Effector CD8-positive, alpha-beta T cell (primary cell): ENCODE measurements at places on chromosomes 5 and 9.

- DNase-seq = no peak
Measured at GRCh38 chr5:102813740-102814139, 58.6 kb downstream of the PAM start.

DNA sequence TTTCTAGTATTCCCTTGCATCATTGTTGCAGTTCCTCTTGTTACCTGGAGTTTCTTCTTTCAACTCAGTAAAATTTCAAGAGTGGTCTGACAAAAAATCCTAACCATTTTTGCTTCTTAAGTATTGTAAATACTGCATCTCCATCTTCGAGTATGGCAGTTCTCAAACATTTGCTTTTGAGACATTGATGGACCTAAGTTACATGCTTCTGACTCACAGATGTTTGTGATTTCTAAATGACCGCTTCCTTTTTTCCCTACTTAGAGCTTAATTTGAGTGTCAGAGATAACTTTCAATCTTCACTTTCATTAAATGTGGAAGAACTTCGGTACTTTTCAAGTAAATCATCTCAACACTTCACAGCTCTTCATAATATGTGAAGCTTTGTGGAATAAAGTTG, 4.2 kb downstream of the UHRF2 start:
- DNase-seq = no peak

GRCh38 chr9:128349772-128350171, 9.4 kb downstream of the SLC27A4 start:
- DNase-seq = no peak

GRCh38 chr9:99820685-99821395, 845 bp upstream of the NR4A3 start:
- peak; percentile 39 for DNase-seq

- DNase-seq = no peak
Measured at GRCh38 chr5:113281194-113281593, 153.6 kb downstream of the TSSK1B start.
